HCT116 (cell line): ENCODE measurements at places on chromosomes 1 and 21. TPM values are rescaled to one million over a fixed set of nuclear protein-coding genes. Genes with fewer than 3 reads are reported as not detected.

The PLPP3 gene
- total RNA-seq = 3.4 TPM

GRCh38 chr1:97038410-97038809, 316.8 kb downstream of the PTBP2 start:
- no peak for DNase-seq

The LCE1C gene
- total RNA-seq = not detected

DNA sequence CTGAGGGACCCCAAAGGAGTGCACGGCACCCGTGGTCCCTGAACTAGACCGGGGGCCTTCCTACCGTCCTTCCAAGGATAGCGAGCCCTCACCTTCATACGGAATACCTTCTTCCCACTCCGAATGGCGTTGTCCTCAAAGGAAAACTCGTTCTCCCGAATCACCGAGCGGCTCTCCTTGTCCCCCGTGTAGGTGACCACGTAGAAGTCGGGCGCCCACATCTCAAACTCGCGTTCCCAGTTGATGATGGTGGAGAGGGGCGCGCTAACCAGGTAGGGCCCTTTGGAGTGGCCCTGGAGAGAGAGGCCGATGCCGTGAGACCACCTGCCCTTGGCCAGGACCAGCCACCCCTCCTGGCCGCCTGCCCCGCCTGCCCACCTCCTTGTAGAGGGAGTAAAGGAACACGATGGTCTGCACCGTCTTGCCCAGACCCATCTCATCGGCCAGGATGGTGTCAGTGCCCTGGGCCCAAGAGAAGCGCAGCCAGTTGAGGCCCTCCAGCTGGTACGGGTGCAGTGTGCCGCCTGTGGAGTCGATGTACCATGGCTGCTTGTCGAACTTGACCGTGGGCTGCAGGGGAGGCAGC, 38.0 kb downstream of the CHD5 start:
- no peak for DNase-seq

The DEGS1 gene
- total RNA-seq = 23.1 TPM

DNA sequence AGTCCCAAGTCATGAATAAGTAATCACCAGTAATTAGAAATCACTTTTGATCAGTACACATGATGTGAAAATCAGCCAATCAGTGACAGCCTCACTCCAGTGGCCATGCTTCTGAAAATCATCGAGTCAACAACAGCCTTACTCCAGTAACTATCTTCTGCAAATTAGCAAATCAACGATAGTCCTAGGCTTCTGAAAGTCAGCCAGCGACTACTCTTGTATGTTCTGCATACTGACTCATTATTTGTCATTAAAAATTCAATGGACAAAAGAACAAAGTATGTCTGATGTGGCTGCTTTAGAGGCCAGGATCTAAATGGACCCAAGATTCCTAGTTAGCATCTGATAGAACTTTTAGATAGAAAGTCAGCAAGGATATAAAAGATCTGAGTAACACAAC, 102.5 kb downstream of the GPR52 start:
- DNase-seq = no peak

- DNase-seq = peak; percentile 60
Observed at GRCh38 chr1:21937372-21938121, 437 bp upstream of the HSPG2 start.

The GRIK1 gene
- total RNA-seq = not detected

GRCh38 chr1:116826818-116827606, 72.8 kb downstream of the CD2 start:
- DNase-seq = no peak

The CD1B gene
- total RNA-seq = not detected

- no peak for DNase-seq
Observed at GRCh38 chr1:25896266-25896665, 10.0 kb downstream of the STMN1 start.

DNA sequence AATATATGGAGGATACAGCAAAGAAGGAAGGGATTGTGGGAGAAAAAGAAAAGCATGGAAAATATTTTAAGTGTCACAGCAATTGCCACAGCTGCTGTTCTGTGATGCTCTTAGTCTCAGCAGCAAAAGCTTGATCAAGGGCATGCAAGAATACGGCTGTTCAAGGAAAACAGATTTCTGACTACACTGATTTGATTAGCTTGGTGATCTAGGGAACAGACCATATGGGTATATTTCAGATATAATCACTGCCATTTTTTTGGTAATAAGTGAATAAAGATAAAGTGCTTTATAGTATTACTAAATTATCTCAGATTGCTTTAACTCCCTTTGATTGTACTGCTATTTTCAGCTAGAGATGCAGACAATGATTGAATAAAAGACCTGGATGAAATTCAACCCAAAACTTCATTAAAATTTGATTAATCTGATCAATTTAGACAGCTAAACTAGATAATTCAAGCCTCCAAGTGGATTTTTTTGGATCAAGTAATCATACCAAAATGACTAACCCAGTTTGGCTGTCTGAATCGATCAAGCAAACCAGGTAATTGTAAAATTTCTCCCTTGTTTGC, 33.3 kb upstream of the LYPLAL1 start:
- no peak for DNase-seq

The C1orf226 gene
- total RNA-seq = 7.7 TPM

The FAM151A gene
- total RNA-seq = not detected

- DNase-seq = no peak
Observed at GRCh38 chr1:22328331-22329147, 123.1 kb upstream of the ZBTB40 start.
